ENCODE measurements at places on chromosomes 16 and 17.
A peak's percentile ranks its signal among the peaks of the same experiment; 100 is the strongest.

GRCh38 chr16:8900343-8900742 is 18.2 kb downstream of the LITAFD start:
- DNase-seq = no peak

DNA sequence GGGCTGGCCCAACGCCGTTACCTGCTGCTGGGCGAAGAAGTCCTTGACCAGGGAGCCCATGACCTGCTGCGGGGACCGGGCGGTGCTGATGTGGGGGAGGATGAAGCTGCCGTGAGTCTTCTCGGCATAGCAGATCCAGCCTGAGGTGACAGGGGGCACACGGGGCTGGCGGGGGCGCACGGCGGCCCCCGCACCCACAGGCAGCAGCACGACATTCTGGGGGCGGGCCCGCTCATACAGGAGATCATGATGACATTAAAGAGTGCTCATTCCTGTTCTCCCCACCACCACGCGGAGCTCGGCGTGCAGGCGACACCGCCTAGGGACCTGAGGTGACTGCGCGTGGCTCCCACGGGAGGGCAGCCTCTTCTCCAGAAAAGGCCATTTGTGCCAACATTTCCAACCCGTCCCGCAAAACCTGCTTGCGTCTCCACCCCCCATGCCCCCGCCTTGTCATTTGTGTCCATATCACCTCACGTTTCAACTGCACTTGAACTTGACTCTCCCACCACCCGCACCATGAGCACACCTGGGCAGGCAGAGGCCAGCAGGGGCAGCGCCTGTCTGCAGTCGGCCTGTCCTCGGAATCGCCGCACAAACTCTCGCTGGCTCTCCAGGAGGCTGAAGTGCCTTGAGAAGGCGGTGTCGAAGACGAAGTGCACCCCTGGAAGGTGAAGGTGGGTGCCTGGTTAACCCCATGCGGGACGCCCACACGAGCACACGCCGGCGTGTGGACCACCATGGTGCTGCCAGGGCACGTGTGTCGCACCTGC is 6.4 kb downstream of the CIAO3 start:
- no peak for DNase-seq

DNA sequence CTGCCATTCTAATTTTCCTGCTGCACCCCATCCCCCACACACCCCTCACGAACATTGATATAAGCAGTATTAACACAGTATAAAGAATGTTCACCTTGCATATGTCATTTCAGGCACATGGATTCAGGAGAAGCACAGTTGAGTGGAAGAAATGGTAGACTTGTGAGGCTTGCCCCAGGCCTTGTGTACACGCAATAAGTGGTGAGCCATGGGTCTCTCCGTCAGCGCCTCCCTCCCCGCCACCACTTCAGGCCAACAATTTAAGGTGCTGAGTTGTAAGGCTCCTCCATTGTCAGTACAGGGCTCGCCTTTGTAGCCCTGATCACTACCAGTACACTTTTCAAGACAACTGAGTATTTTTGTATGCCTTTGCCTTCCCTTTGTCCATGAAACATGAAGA is 12.2 kb upstream of the CLEC18C start:
- no peak for DNase-seq

GRCh38 chr17:76076765-76077583 is 2.0 kb upstream of the ZACN start:
- peak; percentile 56 for DNase-seq

GRCh38 chr16:85564277-85565051 is 48.7 kb upstream of the GSE1 start:
- DNase-seq = no peak

DNA sequence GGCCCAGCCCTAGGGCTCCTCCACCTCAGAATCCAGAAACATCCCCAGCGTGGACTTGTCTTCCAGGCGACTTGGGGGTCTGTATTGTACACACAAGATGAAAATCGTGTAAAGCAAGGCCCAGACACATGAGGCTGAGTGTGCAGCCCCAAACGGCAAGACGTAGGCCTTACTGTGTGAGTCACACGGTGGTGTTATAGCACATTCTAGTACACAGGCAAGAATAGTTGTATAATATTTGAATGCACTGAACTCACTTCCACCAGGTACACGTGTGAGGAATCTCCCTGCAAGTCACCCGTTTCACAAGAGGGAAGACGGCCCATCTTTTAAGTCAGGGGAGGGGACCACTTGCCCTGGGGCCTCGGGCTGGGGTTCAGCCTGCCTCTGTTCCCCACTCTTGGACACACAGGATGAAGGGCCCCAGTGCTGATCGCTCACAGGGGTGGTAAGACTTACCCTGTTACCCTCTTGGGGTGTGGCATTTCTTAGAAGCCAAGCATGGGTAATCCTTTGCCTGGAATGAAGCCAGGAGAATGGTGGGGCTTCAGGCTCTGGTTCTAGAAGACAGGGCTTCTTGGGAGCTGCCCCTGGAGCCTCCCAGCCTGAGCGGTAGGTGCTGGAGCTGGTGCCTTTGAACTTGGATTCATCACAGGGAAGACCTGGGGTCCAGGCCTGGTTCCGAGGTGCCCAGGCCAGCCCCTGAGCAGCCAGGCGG is 71.3 kb downstream of the SREBF1 start:
- no peak for DNase-seq

DNA sequence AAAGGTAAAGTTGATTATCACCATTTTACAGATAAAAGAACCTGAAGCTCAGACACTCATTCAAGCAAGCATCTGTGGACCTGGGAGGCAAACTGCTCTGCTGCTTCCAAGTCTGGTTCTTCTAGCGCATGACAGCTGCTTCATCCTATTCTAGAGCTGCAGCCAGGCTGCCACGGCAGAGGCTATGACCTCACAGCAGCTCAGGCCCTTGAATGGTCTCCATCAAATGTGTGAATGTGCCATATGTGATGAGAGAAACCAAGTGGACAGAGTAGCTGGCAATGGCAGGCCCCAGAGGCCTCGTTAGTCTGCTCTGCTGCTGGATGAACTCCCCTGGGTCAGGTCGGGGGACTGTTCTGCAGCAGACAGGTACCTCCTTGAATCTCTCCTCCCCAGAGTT is 30.7 kb upstream of the FOXJ1 start:
- no peak for DNase-seq

- no peak for DNase-seq
Measured at GRCh38 chr16:1103636-1103980, 7.6 kb upstream of the C1QTNF8 start.

GRCh38 chr16:47592232-47592631 is 131.1 kb downstream of the PHKB start:
- DNase-seq = no peak

Data from T follicular helper cell (primary cell).